ENCODE measurements at places on chromosomes 1 and 21.

DNA sequence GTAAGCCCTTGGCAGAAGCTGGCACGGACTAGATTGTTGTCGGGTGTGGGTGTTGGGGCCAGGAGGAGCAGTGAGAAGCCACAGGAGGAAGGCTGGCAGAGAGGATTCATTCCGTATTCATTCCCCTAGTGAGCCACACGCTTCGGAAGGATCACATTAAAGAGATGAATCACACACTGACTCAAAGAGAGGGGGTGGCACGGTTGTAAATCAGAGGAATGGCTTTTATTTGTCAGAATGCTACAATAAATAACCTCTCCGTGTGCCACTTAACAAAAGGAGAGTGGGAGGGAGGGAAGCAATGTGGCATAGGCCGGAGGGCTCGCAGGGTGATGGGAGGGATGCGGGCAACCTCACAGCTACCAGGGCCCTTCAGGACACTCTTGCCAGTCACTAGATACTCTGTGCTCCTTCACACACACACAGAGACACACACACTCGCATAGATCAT lies 135.5 kb downstream of the HIVEP3 start:
- DNase-seq: no peak

GRCh38 chr1:215665215-215665614 lies 98.1 kb downstream of the KCTD3 start:
- no peak for DNase-seq

GRCh38 chr1:18201997-18202719 lies 94.6 kb downstream of the IGSF21 start:
- DNase-seq: no peak

- no peak for DNase-seq
These were observed 57.2 kb upstream of the HMCN1 start for GRCh38 chr1:185676969-185677368.

GRCh38 chr1:16207318-16208269 lies 4.9 kb downstream of the ARHGEF19 start:
- DNase-seq: no peak

DNA sequence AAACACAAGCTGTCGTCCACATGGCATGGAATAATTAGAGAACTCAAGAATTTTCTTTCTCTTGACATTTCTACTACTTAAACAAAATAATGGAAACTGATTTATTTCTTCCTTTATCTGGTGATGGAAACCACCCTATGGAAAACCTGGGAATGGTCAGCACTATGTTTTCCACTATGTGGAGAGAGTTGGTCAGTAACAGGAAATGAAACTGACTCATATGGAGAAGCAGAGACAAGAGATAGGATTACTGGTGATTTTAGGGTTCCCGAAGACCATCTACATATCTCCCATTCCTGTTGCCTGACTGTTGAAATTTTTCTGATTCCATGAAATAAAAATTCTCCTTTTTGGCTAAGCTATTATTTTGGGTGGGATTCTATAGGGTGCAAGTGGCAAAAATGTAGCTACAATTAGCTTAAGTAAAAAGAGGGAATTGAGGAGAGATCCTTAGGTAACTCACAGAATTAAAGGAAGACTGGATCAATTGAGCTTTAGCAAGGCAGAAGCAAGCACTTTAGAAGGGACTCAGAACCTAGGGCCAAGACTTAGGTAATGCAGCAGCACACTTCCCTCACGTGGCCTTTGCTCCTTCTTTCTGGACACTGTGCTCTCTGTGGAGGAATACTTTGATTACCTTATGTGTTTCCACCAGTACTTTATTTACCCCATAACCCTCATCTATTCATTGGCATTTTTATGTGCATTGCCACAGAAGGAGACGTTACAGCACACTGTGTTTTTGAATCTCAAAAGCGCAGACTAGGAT lies 89.6 kb downstream of the LEPR start:
- DNase-seq: no peak

Measured in iPS DF 19.7 (cell line).